Stimulated activated CD4-positive, alpha-beta T cell treated with anti-CD3 and anti-CD28 coated beads, Interleukin-15, amount 100 ng/mL, for 24 hours (primary cell): ENCODE measurements at places on chromosomes 3 and 15.

DNA sequence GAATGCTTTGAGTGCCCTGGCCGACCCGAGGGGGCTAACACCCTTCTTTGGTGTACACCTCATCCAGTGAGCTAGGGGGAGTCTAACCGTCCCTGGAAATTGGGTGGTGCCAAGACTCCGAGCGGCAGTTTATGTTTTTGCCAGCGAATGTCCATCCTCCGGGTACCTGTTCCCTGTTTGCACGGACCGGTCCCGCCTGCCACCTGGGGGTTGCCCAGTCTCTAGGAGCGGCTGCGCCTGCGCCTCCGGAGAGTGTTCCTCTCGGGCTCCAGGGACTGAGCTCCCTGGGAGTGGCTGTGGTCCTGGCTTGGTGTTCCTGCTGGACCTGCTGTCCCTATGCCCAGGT is 913 bp upstream of the WNT7A start:
- no peak for DNase-seq

DNA sequence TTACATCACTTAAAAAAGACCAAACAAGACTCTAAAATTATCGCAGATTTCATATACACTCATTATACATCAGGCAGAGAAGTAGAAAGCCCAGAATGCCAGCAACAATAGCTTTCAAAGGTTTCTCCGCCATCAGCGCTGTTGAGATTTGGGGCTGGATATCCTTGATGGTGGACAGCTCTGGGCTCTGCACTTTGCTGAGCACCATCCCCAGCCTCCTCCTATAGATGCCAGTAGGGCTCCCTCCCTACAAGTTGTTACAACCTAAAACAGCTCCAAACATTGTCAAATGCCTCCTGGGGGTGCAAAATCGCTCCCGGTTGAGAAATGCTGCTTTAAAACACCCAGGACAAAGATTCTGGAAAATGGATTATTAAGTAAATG is 73.5 kb downstream of the ATP10A start:
- DNase-seq: no peak

DNA sequence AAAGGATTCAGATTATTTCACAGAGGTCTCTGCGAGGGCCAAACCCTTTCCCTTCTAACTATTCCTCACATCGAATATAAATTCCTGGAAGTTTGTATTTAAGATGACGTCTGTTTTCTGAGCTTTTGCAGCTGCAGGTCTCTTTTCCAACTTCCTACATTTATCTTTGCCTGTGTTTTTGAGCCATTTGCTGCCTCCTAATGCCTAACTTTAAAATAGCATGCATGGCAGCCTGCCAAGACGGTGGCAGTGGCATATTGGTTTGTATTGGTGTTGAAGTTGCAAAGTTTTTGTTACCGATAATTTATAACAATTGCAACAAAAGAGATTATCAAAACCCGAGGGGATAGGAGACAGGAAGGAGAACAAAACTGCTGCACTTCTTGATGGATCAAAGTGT is 187.1 kb upstream of the DNAJC19 start:
- peak; percentile 52 for DNase-seq

DNA sequence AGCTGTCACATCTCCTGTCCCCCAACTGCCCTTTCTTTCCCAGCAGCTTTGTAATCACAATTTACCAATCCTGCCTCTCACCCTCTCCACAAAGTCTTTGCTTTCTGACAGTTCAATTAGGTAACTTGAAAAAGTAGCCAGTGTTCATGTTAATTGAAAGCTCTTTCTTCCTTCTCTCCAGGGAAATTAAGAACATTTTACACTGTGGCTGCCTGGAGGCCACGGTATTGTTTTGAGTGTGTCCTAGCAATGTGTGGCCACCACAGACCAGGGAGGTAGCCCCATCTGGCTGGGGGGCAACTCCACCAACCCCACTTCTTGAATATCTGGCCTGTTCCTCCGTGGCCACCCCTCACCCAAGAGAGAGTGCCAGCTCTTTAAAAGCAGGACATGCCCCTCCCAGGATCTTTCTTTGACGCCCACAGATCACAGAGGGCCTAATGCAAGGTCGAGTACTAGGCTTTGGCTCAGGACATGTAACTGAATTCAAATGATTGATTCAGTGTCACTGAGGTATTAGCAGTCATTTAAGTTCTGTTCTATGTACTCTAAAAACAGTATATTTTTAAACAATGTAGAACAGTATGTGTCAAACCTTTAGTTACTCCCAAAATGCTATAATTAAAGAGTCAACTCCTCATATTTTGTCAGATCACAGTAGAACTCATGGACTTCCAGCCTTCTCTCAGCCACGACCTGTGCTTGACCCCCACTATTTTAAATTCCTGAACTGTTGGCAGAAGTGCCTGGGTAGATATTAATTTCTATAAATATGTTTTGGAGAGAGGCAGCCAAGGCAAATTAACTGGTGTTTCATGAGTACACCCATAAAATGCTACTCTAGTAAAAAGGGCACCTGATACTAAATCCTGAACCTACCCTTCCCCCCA is 164.5 kb downstream of the TNIK start:
- DNase-seq: no peak

- no peak for DNase-seq
Measured at GRCh38 chr3:68963891-68964290, 31.5 kb upstream of the TAFA4 start.

DNA sequence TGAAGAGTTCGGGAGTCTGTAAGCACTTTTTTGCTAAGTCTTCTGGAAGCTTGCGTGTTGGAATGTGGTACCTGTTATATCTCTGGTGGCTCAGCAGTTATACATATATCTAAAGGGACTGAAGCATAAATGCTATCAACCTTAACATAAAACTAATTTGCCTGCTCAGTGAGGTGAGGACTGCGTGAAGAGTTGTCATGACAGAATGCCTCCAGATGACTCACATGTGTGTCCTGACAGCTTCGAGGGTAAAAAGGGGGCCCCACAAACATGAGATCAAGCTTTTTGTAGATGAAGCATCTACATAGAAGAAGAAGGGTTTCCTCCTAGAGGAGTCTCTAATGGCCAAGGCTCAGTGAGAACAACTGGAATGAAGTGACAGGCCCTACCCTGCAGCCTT is 88.8 kb upstream of the C3orf80 start:
- DNase-seq: no peak

GRCh38 chr3:24853685-24854490 is 359.2 kb upstream of the THRB start:
- no peak for DNase-seq

DNA sequence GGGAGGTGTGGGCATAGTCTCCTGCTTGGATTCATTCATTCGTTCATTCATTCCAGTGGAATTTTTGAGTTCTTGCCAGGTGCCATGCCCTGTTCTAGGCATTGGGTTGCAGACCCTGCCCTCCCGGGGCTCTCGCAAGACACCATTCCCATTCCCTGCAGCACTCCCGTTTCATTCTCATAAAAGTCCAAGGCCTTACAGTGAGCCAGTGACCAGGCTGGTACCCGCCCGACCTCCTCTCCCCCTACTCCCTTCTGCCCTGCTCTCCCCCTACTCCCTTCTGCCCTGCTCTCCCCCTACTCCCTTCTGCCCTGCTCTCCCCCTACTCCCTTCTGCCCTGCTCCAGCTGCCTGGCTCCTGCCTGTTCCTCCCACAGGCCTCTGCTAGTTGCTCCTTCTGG is 41.9 kb downstream of the AMOTL2 start:
- no peak for DNase-seq

- DNase-seq: no peak
Measured at GRCh38 chr3:77394046-77394445, 354.1 kb downstream of the ROBO2 start.

GRCh38 chr15:25694823-25695312 is 168.3 kb downstream of the ATP10A start:
- DNase-seq: no peak

DNA sequence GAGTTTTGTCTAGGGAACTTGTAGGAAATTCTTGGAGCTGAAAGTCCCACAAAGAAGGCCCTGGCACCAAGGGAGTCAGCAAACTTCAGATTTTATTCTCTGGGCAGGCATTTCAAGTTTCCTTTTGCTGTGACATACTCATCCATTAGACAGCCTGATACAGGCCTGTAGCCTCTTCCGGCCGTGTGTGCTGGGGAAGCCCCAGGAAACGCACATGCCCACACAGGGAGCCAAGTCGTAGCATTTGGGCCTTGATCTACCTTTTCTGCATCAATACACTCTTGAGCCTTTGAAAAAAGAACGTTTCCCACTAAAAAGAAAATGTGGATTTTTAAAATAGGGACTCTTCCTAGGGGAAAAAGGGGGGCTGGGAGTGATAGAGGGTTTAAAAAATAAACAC is 15.0 kb downstream of the TIGIT start:
- peak; percentile 69 for DNase-seq

- no peak for DNase-seq
Measured at GRCh38 chr3:105533960-105534359, 167.3 kb downstream of the ALCAM start.

DNA sequence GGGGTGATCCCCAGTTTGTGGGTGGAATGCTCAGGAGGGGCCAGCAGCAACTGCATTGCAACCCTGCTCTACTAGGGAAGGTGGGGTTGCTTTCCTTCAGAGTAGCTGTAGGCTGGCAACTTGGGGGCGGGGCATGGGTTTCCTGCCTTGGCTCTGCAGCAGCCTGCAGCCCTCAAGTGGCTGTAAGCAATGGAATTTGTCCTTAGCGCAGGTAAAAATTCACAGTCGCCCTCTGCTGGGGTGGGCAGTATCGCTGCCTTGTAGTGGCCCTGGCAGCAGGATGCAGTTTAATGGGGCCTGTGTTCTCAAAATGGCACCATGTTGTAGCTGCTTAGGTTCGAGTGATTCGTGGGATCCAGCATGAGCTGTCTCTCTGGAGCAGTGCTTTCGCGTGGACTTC is 29.8 kb downstream of the STT3B start:
- DNase-seq: peak; percentile 44

DNA sequence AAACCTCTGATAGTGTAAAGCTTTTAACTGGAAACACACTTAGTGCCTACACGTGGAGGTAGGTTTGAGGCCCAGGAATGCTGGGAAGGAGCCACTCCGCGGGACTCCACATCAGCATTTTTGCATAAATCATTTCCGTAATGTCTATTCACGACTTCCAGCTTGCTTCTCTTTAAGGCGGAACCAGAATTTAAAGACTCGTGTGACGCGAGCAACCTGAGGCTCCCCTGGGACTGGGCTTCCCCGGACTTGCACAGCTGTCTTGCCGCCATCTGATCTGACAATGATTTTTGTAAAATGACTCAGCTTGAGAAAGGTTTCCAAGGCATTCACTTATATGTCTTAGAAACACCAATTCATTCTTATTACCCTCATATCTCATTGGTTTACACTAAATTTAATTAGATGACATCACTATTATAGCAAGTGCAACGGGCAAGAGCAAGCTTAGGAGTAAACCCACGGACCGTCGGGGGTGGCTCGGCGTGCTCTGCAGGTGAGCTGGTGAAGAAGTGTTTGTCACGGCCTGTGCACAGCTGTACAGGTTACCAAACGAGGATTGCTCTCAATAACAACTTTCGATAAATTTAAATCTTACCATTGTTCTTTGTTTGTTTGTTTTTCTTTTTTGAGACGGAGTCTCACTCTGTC is 95.2 kb downstream of the CHSY1 start:
- no peak for DNase-seq

DNA sequence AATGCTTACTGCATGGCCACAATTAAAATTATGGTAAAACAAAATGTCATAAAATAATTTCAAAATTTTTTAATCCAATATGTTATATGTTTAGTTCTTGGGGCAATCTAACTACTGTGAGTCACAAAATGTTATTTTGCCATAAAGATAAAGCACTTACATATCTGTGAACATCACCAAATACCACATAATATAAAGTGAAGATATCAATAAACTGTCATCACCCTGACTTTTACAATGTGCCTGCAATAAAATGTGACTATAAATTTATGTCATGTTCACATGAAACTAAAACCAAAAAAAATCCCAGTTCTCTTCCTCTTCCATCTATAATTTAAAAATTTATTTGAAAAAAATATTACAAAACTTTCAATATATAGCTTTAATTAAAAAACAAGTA is 191.8 kb downstream of the TBC1D5 start:
- no peak for DNase-seq

DNA sequence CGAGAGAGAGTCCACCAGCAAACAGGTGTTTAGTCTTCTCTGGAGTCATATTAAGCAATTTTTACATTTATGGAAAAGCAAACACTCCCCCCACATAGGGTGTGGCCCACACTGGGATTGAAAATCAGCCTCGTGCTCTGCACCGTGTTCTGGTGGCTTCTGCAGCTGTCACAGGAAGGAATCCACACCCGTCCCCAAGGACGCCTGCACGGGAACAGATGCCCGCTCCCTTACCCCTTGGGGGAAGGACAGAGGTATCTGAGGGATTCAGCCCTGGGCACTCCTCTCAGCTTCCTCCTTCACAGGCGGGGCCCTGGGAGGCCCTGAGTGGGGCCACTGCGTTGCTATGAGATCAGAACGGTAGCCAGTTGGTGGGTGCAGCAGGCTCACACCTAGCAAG is 27.8 kb downstream of the LIPC start:
- no peak for DNase-seq

DNA sequence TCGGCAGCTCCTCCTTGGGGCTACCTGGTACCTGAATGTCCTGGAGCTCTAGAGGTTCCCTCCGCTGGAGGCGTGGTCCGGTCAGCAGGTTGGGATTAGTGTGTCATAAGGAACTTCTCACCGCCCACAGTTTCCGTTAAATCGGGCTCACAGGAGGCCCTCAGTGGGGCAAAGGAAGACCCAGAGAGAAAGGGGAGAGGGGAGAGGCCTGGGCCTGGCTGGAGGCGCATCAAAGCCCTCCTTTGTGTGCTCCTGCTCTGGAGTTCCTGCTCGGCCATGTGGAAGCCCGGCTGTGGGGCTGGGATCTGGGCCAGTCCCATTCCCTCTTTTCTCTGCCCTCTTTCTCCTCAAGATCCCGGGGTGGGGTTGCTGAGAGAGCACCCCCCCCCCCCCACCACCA is at the start of gene RLBP1:
TSS of gene RLBP1 (minus strand) at position 37 of the 400 bp plus-strand sequence. CDS start 2,604 bp downstream, outside the sequence.
- no peak for DNase-seq

DNA sequence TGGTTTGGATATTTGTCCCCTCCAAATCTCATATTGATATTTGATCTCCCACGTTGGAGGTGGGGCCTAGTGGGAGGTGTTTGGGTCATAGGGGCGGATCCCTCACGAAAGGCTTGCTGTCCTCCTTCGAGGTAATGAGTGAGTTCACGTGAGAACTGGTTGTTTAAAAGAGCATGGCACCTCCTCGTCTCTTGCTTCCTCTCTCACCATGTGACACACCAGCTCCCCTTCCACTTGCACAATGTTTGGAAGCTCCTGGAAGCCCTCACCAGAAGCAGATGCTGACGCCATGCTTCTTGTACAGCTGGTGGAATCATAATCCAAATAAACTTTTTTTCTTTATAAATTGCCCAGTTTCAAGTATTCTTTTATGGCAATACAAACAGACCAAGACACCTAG is 38.6 kb downstream of the RFTN1 start:
- DNase-seq: no peak

GRCh38 chr15:48989170-48989569 is 25.5 kb upstream of the SHC4 start:
- DNase-seq: no peak
